ENCODE measurements at places on chromosomes 2 and 18.

DNA sequence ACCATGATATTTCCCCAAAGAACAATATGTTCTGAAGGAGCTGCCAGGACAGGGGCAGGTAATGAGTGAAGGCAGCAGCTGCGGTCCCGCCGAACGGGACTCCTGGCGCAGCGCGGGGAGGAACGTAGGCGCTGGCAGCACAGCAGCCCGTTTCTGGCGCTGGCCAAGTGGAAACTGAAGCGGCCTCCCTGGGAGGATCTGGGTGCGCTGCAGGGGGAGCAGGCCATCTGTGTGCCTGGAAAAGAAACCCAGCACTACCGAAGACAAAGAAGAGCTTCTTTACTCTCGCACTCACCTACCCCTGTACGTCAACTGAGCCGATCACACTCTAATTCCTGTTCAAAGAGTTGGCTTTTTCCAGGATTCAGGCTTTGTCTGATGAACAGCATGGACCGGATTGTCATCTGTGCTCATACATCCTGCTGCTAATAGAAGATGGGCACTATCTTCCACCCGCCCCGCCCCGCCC, 11.8 kb downstream of the G6PC2 start:
- peak; percentile 24 for DNase-seq

DNA sequence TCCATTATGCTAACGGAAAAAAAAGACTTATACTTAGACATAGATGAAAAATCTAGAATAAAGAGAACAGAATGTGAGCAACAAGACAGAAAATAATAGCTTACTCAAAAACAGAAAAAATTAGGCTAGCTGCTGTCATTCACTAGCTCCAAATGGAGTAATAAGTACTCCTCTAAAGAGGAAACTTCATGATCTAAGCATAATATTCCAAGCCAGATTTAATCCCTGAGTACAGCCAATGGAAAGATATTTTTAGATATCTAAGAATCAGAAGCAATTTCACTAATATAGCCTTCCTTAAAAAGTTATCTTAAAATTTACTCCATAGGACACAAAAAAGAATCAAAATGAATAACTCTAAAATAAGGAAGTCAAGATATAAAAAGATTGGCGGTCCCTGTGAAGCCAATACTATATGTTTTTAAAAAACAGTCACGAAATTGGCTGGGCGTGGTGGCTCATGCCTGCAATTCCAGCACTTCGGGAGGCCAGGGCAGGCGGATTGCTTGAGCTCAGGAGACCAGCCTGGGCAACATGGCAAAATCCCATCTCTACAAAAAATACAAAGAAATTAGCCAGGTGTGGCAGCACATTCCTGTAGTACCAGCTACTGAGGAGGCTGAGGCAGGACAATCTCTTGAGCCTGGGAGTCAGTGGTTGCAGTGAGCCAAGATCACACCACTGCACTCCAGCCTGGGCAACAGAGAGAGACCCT, 123.2 kb upstream of the BCL2L11 start:
- no peak for DNase-seq

- DNase-seq = no peak
Observed at GRCh38 chr2:157995117-157995516, 106.6 kb upstream of the UPP2 start.

DNA sequence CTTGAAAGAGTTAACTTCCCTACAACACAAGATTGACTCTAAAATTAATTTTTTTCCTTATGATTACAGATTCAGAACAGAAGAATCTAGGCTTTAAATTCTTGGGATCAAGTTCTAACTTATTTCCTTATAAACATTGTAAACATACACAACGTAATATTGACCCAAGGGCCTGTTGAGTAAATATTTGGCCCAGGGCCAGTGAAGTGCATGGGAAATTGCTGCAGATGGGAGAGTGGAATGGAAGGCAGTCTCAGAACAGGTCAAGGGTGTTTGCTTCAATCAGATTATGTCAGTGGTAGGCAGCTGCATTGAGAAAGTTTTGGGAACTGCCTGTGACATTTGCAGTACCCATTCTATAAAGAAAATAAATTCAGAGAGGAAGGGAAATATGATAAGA, 137.6 kb downstream of the MYO1B start:
- DNase-seq = peak; percentile 95

DNA sequence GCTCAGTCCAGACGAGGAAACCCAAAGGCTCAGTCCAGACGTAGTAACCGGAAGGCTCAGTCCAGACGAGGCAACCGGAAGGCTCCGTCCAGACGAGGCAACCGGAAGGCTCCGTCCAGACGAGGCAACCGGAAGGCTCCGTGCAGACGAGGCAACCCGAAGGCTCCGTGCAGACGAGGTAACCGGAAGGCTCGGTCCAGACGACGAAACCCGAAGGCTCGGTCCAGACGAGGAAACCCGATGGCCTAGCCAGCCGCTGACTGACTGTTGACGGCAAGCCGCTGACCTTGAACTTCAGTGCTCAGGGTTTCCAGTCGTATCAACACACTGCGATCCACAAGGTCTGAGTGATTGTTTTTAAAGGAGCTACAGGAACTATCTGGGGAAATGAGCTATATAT, 150.7 kb upstream of the TPO start:
- DNase-seq = no peak

DNA sequence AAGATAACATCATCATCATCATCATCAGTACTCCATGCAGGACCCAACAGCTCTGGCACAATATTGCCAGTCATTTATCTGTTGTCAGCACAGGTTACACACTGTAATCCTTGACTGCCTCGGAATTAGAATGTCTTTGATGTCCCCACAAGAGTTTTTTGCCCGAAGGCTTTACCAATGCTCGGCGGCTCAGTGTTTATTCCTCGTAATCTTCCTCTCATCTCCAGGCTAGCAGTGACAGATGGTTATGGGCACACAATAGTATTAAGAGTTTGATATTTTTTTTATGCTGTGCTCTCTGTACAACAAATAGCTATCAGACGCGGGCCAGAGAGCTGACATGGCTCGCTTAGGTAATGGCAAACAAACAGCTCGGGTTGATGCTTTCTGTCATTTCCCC, 515.2 kb downstream of the ZEB2 start:
- no peak for DNase-seq

GRCh38 chr18:8895341-8895740, 190.0 kb downstream of the MTCL1 start:
- no peak for DNase-seq

DNA sequence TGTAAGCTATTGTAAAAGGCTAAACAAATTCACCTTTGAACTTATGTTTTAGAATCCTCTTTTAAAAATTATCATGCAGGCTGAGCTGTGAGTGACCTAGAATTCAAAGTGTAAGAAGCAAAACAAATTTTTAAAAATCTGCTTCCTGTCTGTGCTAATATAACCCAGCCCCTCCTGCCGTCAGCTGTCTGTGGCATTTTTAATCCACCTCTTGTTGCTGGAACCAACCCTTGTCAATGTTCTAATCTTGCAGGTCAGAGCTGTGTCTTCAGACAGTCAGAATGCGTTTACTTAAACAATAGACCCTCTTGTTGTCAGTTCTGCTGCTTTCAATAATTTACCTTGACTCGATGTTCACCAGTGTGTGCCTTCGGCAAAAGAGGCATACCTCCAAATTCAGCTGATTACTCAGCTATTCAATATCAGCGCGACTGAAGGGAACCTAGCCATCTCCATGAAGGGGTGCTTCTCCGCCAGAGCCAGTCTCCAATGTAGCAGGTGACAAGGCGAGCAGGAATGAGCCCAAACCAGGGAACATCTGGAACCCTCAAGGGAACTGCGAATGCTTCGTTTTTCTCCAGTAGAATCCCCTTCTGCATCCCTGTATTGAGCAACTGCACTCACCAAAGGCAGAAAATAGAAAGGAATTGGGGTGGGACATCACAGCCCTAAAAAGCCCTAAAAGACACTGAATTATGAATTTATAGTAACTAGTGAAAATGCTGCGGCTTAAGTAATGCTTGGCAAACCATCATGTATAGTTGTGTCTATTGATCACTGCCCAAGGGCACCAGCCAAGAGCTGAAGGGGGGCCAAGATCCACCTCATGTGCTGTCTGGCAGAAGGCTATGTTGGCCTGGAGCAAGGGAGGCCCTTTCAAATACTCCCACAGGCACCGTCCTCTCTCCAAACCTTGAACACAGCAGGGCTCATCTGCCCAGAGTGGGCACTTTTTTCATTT, 62.5 kb downstream of the LYPD6B start:
- DNase-seq = no peak

DNA sequence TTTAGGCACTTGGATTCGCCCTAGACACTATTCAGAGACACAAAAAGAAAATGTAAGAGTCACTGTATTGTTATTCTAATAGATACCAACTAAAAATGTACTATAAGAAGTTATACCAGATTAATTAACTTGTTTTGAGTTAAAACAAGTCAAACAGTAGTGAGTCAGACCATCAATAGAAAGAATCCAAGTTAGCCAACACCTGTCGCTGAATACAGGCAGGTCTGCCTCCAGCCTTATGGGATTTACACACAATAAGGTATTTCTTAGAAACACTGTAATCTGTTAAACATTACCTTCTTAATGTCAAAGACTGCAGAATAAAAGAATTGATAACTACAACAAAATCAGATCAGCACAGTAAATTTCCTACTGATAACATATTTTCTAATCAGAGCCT, 181.4 kb downstream of the DYM start:
- DNase-seq = no peak

DNA sequence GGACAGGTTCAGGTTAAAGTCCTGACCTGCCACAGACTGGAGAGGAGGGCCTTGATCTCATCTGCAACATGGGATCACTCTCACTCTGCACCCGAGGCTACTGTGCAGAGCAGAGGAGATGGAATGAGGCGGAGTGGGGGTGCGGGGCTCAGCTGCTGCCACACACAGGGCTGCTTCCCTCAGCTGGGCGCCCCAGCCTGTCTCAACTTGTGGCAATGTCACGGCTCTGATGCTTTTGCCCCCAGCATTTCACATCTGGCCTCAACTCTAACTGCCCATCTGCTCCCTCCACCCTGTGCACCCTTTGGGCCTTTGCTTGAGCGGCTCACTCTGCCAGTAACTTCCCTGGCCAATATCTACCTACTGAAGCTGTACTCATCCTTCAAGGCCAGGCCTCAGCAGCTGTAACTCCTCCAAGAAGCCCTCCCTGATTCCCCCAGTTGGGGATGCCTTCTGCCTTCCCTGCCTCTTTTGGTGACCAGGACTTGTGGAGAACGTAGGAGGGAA, 70.3 kb downstream of the POLR1A start:
- DNase-seq = no peak

DNA sequence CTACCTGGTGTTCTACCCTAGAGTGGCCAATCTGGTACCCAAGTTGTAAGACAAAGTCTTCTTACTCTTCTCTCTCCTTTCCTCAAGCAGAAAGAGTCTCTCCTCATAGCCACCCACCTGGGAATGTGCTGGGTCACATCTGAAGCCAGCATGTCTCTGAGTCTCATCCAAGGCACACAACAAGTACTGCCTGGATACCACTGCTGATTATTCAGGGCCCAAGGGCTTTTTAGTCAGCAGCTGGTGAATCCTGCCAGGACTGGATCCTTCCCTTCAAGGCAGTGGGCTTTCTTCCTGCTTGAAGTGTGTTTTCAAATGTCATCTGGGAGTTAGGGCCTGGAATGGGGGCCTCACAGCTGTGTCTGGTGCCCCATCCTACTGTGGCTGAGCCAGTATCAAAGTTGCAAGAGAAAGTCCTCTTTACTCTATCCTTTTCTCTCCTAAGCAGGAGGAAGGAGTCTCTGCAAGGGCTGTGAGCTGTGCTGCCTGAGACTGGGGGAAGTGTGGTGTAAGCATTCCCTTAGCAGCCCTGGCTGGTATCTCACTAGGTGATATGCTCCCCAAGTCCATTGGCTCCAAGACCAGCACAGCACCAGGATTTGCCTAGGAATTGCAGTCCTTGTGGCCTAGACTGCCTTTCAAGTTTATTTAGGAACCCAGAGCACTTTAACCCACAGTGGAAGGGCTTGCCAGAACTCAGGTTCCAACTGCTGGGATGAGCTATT, 27.2 kb downstream of the OXER1 start:
- DNase-seq = no peak

GRCh38 chr18:27763341-27763740, 413.6 kb downstream of the CDH2 start:
- DNase-seq = no peak

- DNase-seq = peak; percentile 99
Observed at GRCh38 chr2:216683846-216684245, 11.5 kb downstream of the IGFBP5 start.

- DNase-seq = no peak
Observed at GRCh38 chr2:101374821-101375561, 12.3 kb downstream of the CREG2 start.

DNA sequence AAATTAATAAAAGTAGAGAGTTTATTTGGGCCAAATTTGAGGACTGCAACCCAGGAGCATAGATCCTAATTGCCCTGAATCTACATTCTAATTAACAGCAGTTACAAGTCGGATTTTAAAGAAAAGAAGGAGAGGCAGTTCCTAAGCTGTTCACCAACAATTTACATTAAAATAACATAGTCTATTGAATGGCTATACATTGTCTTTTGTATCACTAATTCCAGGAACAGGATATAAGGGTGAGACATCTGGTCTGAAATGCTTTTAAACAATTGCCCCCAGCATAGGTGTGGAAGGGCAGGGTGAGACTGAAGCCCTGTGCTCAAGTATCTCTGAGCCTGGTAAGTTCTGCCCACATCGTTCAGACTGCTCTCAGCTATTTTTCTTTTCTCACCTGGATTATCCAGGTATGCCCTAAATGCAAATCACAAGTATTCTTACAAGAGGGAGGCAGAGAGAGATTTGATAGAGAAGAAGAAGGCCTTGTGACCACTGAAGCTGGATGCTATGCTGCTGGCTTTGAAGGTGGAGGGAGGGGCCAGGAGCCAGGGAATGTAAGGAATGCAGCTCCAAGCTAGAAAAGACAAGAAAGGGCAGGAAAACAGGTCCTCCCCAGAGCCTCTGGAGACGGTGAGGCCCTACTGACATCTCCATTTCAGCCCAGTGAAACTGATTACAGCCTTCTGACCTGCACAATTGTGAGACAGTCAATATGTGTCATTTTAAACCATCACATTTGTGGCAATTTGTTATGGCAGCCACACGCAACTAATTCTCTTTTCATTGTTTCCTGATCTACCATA, 189.4 kb upstream of the ARL4C start:
- no peak for DNase-seq

- DNase-seq = no peak
Observed at GRCh38 chr2:206881708-206882410, 57.5 kb upstream of the CPO start.

DNA sequence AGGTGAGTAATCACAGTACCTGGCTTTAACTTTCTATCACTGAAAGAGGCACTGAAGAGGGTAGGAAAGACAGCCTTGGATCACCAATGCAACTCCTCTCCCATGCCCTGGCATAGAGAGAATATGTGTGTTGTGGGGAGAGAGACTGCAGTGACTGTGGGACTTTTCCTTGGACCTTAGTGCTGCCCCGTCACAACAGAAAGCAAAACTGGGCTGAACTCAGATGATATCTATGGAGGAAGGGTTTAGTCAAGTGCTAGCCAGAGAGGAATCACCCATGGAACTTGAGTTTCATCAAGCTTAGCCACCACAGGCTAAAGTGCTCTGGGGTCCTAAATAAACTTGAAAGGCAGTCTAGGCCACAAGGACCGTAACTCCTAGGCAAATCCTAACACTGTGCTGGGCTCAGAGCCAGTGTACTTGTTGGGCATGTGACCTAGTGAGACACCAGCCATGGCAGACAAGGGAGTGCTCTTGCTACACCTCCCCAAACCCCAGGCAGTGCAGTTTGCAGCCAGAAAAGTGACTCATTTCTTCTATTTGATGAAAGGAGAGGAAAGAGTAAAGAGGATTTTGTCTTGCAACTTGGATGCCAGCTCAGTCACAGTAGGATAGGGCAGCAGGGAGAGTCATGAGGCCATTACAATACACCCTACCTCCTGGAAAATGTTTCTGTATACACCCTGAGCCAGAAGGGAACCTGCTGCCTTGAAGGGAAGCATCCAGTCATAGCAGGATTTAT, 105.8 kb upstream of the SPOPL start:
- DNase-seq = peak; percentile 9
